ENCODE measurements at places on chromosomes 4 and X.

DNA sequence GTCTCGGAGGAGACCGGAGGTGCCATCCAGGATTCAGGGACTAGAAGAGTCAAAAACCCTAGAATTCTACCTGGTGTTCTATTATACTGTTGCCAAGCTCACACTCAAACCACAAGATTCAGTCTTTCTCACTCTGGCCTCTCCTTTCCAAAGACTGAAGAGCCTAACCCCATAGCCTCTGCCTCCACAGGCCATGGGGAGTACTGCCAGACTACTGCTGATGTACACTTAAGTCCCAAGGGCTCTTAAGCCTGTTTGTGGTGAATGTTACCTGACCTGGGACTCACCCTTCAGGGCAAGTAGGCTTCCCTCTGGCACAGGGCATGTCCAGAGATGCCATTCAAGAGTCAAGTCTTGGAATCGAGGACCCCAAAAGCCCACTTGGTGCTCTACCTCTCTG, 58.9 kb upstream of the IRS4 start:
- no peak for DNase-seq

DNA sequence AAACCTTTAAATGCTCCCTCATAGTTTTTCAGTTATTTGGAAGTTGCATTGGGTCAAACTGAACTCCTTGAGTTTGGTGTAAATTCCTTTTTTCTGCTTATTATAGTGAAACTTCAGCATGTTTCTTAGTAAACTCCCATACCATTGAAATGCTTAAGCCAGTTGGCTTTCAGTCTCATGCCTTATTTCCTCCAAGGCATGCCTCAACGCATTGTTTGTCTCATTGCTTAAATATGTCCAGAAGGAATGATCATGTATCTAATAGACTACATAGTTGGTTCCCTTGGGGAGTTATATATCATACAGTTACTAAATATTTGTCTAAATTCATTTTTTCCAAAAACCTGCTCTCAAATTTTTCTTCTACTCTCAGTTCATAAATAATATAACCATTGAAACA, 114.0 kb downstream of the STOX2 start:
- no peak for DNase-seq

- no peak for DNase-seq
Observed at GRCh38 chrX:96650023-96650422, 34.6 kb upstream of the DIAPH2 start.

DNA sequence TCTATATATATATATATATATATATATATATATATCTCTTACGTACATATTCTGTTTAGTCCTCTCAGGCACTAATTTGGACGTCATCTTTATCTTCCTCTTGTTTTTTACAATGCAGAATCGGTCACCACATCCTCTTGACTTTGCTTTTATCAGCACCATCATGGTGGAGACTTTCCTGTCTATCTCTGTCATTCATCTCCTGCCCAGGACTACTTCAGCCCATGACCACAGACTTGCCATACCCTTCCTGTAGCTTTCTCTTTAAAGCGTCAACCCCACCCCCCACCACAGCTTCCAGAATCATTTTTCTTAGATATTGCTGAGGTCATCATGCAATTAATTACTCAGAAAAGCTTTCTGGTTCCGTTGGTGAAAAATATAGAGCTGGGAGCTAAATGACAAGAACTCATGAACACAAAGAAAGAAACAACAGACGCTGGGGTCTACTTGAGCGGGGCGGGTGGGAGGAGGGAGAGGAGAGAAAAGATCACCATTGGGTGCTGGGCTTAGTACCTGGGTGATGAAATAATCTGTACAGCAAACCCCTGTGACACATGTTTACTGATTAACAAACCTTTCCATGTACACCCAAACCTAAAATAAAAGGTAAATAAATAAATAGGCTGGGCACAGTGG, 30.5 kb upstream of the PRKX start:
- DNase-seq = no peak

- no peak for DNase-seq
Observed at GRCh38 chr4:123581802-123582201, 185.2 kb downstream of the SPRY1 start.

DNA sequence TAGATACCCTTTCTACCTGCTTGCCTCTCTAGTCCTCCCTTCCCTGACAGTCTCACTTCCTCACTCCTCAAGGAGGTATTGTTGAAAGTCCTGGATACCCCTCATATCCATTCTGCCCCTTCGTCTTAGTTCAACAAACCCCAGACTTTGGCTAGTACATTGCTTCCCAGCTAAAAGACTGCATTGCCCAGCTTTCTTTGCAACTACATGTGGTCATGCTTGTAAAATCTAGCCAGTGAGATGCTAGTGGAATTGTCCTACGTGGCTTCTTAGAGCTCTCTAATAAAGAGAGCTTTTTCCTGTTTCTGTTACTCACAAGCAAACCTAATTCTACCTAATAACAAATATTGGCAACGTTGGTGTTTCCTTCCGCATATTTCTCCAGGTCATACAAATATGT, 237.9 kb upstream of the PSAPL1 start:
- no peak for DNase-seq

DNA sequence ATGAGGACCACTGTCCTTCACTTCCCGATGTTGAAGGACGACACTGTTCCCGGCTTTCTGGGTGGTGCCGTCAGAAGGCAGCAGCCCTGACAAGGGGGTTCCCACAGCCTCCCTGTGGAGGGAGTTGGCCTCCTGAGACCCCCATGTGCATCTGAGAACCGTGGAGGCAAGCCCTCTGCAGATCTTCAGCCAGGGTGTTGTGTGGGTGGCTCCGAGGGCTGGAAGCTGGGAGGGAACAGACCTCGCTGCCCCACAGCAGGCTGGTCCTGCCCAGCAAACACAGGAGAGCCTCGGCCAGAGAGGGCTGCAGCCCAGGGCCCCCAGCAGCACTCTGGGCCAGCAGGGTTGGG, 16.2 kb downstream of the DGKQ start:
- no peak for DNase-seq

GRCh38 chr4:88742561-88742960, 44.9 kb upstream of the NAP1L5 start:
- DNase-seq = no peak

DNA sequence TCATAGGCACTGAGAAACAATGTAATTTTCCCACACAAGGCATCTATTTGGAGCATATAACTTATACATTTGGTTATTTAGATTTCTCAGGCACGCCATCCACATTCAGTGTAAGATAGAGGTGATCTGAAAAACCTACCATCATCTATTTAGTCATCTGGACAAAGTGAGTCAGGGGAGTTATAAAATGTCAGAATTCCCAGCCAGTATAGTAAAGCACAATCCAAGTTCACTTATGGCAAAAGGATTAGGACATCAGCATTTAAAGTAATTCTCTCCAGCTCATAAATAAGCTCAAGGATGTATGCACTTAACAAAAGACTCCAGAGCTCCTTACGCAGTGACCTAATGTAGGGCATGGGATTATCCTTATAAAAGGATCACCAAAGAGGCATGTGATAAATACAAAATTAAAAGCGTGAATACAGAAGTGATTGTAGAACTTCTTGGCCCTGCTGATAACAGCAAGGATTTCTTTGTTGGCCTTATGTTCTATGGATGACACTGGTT, 65.3 kb upstream of the DCLK2 start:
- DNase-seq = no peak

DNA sequence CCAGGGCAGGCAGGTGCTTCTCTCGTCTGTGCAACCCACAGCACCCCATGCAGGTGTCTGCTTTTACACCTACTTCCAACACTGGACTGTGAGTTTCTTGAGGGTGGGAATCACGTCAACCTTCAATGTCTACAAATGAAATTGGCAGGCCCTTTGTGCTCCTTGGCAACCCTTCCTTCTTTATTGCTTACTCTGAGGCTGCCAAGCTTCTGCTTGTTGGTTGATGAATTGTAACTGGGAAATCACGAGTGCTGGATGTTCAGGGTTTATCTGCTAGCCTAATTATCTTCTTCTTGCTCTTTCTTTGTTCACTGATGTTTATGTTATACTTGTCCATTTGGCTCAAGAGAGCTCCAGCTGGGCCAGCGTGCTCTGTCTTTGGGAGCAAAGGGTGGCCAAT, 2.5 kb upstream of the DGAT2L6 start:
- DNase-seq = no peak

DNA sequence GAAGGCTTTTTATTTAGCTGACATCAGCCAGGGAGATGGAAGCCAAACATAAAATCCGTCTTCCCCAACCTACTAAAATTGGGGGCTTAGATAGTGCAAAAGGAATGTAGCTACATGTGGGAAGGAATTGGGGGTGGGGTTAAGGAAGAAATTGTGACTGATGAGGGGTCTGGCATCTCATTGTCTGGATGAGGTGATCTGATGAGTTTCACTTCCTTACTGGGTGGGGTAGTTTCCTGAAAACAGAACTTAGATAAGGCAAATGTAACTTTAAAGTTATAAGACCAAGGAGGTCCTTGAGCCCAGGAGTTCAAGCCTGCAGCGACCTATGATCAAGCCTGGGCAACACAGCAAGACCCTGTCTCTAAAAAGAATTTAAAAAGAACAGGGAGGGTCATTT, 105.5 kb upstream of the NEIL3 start:
- DNase-seq = no peak

DNA sequence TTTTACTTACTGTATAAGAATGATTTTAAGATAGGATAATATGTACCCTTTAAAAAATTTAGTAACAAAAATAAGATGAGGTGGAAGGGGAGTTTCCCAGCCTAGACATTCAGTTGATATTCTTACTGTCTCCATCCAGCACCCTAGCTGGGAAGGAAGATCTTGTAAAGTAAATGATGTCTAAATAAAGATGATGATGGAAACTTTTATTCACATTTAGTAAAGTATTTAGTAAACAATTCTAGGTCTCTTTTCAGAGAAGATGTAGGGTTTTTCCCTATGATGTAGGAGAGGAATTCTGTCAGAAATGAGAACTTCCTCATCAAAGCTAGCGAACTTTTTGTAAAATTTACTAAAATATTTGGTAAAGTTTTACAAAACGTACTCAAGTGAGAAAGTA, 136.8 kb downstream of the RAPGEF2 start:
- no peak for DNase-seq

- DNase-seq = no peak
Observed at GRCh38 chr4:61443813-61444510, 243.8 kb downstream of the ADGRL3 start.

- no peak for DNase-seq
Observed at GRCh38 chr4:185796176-185796575, 15.8 kb downstream of the SORBS2 start.

DNA sequence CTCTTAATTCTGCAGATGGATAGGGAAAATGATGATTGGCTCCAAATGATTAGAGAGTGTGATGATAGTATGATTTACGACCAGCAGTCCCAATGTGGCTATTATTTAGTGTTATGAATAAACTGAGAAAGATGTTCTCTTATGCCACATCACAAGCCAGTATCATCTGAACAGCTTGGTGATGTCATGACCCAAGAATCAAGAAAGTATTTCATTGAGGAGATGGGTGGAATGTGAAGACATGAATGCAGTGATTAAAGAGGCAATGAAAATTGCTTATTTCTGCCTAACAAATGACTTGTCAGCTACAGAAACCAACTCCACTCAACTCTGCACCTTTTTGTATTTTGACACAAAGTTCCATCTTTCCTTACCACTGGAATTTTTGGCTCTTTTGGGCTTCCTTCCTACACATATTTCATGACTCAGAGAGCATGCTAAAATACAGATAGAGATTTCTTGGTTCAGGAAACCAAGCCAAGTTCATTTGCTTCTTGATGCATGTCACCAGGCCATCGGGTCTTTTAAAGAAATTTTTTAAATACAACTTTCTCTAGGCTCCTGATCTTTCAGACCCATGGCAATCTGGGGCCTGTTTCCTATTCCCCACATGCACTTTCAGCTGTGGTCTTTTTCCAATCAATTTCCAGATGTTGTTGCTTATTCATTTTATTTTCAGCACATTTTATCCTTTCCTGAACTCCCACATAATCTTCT, 174.2 kb downstream of the HHIP start:
- DNase-seq = no peak

GRCh38 chr4:184388106-184388505, 86.2 kb downstream of the IRF2 start:
- DNase-seq = no peak

- no peak for DNase-seq
Observed at GRCh38 chrX:45850197-45850774, 649.6 kb upstream of the DIPK2B start.

DNA sequence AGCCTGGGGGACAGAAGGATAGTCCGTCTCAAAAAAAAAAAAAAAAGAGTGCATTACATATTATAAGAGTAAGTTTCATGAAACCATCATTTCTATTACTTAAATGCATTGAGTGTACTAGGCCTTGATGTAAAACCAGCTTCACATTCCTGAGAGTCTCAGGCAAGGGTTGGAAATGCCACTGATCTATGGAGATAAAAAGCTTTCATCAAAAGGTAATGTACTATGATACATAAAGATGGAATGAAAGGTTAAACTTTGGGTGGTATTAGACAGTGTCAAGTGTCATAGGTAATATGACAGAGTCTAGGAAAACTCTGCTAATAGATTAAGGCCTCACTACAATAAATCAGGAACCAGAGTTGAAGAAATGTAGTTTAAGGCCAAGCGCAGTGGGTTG, 7.4 kb downstream of the CFAP97 start:
- DNase-seq = no peak

All from D721Med (cell line).